ENCODE measurements at places on chromosomes 5 and 9.

- no peak for DNase-seq
Observed at GRCh38 chr5:8474569-8474930, 605.6 kb downstream of the MTRR start.

DNA sequence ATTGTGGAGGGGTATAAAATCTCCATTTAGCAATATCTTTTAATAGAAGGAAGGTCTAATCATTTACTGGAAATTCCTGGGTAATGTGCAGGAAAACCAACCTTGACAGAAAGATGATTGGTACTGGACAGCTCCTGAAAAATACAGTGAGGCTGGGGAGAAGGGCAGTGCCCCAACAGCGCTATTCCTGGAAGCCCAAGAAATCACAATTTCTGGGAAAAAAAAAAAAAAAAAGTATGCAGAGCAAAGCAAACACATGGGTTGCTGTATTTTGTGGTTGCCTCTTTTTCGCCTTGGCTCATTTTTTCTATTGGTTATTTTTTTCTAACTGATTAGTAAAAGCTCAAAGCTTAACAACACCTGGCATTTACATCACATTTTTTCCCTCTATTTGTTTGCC is 249.7 kb downstream of the ENC1 start:
- no peak for DNase-seq

- DNase-seq, result peak; percentile 29
Observed at GRCh38 chr9:1490341-1491232, 440.4 kb downstream of the DMRT2 start.

DNA sequence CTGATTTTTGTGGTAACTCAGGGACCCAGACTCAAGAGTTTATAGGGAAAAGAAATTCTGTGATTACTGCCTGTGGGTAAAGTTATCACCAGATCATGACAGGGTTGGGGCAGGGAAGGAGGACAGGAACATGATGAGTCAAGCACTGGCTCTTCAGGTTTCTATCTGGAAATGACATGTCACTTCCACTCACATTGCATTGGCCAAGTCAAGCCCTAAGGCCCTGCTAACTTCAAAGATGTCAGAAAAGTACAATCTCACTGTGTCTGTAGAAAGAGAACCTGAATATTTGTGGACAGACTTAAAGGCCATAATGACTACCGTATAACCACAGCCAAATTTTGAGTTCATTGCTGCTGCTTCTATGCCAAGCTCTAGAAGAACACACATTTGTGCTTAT is 187.7 kb downstream of the TLE4 start:
- DNase-seq, result peak; percentile 11

DNA sequence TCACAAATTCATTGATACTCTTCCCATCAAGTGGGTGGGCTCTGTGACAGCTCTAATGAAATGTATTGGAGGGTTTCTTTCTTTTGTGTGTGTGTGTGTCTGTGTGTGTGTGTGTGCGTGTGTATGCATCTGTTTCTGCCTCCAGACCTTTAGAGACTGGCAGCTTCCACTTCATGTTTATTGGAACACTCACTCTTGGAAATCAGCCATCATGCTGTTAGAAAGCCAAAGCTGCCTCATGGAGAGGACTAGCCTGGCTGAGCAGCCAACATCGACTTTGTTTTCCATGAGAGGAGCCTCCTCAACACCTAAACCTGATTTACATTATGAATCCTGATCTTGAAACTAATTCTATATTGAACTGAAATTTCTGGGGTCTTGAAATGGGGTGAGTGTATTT is 128.5 kb upstream of the FAM174A start:
- peak; percentile 32 for DNase-seq

DNA sequence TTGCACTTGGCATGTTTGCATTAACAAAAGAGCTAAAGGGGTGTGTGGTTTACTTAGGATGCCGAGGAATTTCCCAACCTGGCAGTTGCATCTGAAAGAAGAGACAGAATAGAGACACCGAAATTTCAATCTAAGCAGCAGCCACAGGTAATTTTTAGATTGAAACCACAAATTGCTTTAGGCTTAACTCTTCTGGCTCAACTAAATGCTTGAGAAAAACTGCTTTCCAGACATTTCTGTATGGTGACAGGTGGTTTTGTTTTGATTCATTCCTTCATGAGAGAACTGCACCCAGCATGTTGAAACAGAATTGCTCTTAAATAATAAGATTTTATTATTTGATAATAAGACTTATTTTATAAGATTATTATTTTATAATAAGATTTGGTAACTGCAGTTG is 21.5 kb downstream of the SECISBP2 start:
- no peak for DNase-seq

- DNase-seq, result peak; percentile 73
Observed at GRCh38 chr5:963673-964531, 44.7 kb upstream of the NKD2 start.

DNA sequence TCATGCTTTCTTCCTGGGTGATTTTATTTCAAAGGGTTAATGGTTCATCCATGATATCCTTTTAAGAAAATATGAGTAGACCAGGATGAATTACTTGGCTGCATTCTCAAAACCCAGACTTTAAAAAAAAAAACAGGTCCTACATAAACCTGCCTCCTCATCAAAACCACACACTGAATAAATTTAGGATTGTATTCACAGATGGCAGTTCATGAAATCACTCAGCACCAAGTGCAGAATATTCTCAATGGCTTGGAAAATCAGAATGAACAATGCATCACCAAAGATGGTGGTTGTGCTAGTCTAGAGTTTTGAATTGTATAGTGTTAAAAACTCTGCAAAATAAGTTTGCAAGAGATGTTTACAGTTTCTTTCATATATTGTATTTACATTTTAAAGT is 145.4 kb upstream of the GRAMD2B start:
- no peak for DNase-seq
